ENCODE measurements at places on chromosomes 12 and 14.

GRCh38 chr14:103931422-103931821 lies 3.2 kb downstream of the TDRD9 start:
- DNase-seq, result no peak

- DNase-seq, result no peak
Measured at GRCh38 chr12:114030451-114030850, 64.3 kb upstream of the RBM19 start.

DNA sequence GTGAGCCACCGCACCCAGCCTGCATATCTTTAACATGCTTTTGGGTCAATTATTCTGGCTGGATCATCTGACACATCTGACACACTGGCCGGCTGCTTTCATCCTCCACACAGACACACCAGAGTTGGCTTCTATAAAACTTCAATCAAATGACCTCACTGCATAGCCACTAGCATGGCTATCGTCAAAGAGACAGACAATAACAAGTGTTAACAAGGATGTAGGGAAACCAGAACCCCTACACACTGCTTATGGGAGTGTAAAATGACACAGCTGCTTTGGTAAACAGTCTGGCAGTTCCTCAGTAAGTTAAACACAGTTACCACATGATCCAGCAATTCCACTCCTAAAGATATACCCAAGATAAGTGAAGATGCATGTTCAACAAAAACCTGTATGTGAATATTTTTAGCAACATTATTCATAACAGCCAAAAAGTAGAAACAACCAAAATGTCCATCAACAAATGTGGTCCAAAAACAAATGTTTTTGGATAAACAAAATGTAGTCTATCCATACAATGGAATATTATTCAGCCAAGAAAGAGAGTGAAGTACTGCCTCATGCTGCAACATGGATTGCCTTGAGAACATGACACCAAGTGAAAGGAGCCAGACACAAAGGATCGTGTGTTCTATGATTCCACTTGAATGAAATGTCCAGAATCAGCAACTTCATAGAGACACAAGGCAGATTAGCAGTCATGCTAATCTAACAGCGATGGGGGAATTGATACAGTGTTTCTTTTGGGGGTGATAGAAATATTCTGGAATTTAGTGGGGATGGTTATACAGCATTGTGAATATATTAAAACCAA lies 10.1 kb downstream of the KDM2B start:
- DNase-seq, result no peak

- no peak for DNase-seq
Measured at GRCh38 chr12:66423266-66423665, 121.0 kb downstream of the HELB start.

- no peak for DNase-seq
Measured at GRCh38 chr14:78141590-78141989, 28.6 kb upstream of the NRXN3 start.

All from activated naive CD4-positive, alpha-beta T cell treated with anti-CD3 and anti-CD28 coated beads, Interleukin-2, amount 50 U/mL, for 16 hours (primary cell).